ENCODE measurements at places on chromosomes 2 and 18.

DNA sequence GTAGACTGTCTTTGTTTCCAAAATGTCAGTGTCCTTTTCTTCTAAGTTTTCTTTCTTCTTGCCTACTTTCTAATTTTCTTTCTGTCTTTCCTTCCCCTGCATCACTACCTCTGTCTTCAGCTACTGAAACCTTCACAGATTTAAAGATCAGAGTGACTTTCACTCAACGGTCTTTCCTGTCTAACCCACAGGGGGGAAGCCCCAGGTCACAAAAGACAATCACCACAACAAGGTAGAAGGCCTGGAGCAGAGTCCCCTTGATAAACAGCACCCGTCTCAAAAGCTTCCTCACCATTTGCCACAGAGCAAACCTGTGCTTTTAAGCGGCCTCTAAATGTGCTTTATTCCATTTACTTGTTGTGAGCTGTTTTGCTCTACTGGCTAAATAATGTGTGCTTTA, 665.4 kb downstream of the BCL11A start:
- DNase-seq, result no peak

- no peak for DNase-seq
Measured at GRCh38 chr2:207225773-207226172, 60.0 kb upstream of the KLF7 start.

DNA sequence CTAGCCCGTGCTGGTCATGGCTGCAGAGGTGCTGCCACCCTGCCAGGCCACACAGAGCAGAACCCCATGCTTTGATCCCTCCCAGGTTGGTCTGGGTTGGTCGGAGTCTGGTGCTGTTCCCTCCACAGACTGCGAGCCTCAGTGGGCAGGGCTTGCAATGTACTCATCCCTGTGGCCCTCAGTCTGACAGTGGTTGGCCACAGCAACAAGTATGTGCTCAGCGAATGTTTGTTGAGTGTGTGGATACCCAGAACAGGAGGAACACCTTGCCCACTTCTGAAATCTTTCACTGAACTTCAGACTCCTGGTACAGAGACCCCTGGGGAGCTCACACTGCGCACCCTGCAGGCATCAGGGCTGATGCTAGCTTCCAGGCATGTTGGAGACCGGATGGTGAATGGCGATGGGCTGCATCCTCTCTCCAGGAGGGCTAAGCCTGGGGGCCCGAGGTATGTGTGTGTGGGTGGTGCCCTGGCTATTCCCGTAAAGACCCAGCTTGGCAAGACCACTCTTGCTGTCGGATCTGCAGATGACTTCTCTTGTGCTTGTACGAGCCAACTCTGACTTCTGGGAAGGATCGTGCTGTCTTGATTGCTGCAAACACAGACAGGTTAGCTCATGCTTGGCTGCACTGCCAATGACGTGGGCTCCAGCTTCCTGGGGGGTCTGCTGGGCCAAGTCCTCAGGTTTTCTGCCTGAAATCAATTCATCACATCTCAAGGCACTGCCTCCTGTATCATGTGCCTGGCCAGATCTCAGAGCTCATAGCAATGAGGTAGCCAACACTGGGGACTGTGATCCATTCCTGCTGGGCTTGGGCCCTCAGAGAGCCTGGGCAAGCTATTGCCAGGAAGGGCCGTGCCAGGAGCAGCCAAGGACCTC, 43.7 kb downstream of the RHOB start:
- DNase-seq, result no peak

GRCh38 chr2:84527137-84528129, 11.1 kb downstream of the DNAH6 start:
- no peak for DNase-seq

DNA sequence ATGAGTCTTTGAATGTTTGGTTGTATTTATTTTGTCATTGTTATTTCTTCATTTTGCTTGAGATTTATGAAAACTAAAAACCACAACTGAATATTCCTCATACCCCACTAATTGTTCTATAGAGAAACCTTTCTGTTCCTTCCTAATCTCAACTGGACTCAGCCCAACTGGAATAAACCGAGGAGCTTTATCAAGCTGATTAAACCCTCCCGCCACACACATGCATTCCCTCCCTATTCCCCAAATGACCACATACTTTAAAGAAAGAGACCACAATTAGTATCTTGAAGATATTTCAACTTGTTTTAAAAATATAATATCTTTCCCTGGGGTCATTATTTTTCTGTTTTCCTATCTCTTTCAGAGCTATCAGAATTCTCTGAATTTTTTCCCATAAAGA, 107.5 kb downstream of the OSR1 start:
- no peak for DNase-seq

DNA sequence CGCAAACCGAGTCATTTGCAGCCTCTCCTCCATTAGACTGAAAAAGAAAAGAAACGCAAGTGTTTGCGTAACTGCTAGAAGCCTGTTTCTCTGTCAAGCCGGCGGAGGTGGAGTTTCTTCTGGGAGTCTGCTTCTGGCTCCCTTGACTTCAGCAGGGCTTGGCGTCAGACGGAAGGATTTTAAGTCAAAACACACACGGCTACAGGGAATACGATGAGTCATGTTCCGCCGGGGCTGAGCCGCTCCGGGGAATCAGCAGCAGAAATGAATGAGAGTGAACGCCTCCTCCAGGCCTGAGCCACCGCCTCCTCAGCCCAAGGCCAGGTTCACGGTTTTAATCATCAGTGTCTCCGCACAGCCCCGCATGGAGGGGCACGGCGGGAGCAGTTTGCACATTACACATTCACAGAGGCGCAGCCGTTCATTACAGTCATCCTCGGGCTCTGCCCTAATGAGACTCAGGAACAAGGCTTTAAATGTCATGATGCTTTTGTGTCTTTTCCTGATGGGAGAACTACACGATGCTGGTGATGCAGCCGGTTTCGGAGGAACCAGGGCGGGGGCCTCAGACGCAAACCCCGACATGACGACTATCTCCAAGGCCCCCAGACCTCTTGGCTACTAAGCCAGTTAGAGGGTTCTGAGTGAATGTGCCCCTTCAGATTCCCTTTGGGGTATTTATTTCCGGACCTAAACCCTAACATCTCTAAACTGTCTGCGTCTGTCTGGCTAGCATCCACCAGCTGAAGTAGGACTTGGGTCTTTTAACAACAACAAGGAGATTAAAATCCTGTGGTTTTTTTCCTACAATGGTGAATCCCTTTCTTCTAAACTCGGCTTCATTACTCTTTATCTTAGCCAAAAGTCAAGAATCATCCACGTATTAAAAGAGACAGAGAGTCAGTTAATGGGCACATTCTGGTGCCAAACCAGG, 11.1 kb upstream of the SCG2 start:
- DNase-seq, result peak; percentile 98

DNA sequence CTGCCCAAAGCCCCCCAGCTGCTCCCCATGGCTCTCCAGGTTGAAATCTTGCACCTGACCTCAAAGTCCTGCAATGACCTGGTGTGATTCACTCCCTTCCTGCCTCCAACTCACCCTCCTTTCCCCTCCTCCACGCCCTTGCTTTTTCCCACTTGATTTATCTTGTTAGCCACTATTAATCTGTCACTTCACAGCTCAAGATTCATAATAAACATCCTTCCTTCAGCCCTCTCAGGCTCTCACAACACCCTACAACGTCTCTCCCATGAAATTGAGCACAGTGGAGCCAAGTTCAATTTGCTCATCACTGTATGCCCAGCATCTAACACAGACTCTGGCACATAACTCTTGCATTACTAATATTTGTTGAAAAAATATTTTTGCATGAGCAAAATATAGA, 85.6 kb upstream of the SLC35G4 start:
- DNase-seq, result no peak

DNA sequence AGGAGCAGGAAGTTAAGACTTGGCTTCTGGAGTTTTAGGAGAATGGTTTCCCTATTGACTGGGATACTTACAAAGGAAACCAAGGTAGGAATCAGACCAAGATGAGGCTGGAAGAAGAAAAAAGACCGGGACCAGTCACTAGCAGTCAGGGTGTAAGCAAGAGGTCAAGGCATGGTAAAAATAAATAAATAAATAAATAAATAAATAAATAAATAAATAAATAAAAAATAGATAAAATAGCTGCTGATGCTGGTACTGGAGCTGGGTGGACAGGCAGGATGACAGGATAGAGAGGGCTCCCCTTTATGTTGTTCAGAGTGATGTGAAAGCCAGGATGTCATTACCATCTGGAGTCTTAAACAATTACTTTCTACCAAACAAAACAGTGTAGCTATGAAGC, 89.9 kb downstream of the MYO5B start:
- DNase-seq, result no peak

- no peak for DNase-seq
Measured at GRCh38 chr2:227462972-227463931, 8.7 kb upstream of the AGFG1 start.

DNA sequence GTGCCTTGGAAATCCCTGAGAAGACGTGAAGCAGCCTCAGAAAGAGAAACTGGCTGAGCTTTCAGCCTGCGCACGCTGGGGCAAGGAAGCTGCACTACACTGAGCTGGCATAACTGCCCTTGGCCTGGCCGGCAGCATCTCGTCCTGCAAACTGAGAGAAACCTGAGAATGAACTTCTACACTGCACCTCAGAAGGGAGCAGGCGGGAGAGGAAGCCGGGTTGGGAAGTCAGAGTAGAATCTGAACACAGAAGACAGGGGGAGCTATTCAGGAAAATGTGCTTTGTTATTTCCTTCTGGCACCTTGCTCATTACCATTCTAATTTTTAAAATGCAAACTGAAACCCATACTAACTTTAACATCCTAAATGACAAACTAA, 70.9 kb downstream of the ZEB2 start:
- DNase-seq, result no peak

GRCh38 chr2:29057006-29057405, 17.3 kb downstream of the PCARE start:
- no peak for DNase-seq

DNA sequence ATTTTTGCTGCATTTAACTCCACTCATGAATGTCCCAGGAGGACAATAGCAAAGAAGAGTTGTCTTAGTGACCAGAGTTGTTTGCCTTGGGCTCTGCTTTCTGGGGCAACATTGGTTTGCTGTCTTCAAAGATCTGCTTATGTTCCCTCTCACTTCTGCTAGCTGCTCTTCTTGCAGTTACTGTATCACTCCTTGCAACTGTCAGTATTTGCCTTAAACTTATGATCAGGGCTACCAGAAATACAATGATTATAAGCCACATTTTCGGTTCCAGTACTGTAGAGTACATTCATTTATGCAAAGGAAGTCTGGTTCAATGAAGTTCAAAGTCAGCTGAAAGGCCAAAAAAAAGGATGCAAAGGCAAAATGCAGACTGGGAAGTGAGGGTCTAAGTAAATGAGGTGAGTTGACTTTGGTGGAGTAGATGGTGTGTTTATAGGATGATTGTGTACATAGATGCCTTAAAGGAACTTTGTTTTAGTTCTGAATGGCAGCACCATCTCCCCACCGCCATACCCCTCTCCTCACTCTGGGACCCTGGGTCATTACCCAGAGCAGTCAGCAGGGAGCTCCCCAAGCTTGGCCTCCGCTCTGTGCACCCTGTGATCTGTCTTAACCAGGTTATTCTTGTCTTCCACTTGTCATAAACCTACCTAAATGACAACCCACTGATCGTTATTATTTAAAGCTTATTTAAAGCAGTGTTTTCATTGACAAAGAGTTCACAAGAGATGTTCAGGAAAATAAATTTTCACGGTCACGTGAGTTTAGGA, 236.0 kb downstream of the DOK6 start:
- DNase-seq, result no peak

- DNase-seq, result peak; percentile 98
Measured at GRCh38 chr2:27078267-27079194, at the start of gene EMILIN1. Gene EMILIN1, plus strand, starts transcription at chr2:27078615. Its CDS starts 451 bp downstream, at chr2:27079066.

DNA sequence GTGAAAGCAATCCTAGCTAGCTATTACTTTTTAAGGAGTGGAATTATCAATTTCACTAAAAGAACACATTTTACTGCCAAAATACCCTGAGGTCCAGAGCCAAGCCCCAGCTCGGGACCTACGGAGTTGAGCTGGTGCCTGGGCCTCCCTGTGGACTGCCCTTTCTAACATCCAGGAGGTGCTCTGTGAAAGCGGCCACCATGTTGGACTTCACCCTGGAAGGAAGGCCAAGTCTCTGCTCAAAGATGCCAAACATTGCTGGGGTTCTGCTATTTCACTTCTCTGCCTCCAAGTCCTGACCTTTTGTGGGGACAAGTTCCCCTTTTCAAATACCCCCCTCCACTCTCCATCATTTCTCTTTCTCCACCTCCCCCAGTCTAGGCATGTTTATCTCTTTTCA, 498.7 kb upstream of the RAB6C start:
- no peak for DNase-seq

DNA sequence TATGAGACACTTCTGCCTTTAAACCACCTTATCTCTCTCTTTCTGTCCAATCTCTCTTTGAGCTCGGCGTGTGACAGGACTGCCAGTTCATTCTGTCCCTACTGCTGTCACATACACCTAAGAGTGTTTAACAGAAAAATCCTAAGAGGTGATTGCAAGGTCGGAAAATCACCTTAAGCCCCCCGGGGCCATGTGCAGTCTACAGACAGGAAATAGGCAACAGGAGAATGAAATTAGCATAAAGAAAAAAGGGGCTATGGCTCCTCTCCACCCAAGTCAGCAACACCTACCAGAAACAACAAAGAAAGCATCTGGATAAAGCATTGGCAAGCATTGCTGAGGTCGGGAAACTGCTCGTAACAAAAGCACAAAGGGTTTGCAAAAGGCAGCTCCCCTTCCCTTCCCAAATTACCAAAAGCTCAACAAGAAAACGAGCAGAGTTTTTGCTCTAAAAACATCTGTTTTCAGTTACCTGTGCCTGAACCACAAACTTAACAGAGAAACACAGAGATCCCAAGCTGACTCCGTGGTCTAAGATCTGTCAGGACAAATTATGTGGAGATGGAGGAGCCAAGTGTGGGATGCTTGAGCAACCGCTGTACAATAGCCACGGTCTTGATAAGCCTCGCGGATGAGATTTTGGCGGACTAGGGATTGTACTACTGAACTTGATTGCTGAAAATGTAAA, 30.4 kb downstream of the ANKRD44 start:
- peak; percentile 49 for DNase-seq

DNA sequence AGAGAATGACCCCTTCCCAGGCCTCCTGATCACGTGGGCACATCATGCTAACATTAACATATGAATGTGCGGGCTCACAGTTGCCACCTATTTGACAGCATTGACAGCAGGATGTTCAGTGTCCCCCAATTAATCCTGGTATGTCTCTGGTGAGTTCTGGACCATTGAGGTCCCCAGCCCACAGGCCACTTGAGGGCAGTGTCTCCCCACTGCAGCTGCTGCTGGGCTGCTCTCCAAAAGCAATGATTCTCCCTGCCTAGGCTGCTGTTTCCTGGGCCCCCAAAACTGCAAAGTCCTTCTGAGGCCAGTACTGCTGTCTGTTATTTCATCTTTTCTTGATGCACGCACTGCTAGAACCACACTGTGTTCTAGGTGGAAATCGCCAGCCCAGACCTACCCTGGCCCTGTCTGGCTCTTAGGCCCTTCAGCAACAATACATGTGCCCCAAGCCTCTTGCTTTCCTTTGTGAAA, 52.7 kb upstream of the MAPK4 start:
- no peak for DNase-seq

DNA sequence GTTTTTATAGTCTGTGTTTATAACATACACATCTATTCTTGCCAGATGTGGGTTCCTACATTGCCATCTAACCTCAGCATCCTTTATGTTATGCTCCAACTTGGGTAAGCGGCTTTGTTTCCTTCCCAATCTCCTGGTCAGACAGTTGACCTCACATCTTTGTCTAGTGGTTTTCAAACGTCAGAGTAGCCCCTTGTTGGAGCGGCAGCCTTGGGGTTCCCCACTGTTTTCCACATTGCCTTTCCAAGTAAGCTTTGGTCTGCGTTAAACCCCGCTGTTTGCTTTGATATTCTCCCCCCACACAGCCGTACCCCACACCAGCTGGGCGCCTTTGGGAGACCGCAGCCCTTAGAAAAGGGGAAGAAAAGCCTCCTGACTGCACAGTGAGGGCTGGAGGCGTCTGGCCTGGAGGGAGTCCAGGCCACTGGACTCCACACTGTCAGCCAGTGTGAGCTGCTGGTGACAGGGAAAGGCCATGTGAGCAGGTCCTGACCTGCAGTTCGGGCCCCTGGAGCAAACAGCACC, 83.3 kb downstream of the MALT1 start:
- DNase-seq, result no peak

Measured in EH (cell line).